ENCODE measurements at places on chromosomes 11 and 22.

DNA sequence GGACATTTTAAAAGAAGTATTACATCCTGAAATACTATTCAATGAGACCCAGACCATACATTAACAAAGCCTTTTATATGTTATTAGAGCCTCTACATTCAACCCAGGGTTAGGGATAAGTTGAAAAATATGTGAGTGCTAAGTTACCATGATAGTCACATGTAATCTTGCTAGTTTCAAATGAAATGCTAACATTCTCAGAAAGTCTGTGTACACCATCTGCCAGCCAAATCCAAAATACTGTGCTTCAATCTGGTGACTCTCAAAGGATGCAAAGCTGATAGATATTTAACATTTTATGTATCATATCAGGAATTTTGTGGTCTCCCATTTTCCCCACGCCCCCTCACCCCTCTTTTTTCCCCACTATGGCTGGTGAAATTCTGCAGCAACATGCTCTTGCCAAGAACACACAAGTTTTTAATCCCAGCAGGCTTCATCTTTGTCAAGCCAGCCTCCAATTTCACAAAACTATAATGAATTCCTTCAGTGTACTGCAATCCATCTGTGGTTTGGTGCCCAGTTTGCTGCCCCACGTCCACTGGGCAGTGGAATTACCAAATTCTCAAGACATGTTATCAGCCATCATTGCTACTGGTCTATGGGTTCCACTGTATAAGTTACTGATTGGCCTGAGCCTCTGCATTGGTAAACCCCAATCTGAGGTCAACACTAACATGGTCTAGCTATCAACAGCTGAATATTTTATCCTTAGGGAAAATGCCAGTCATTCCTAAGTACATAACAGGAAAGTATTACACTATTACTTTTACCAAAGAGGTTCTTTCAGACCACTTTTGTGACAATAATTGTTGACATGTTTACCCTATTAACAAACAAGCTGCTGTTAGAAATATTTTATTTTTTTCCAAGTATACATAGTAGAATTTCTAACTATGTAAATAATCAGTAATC lies 1.5 kb upstream of the PICALM start:
- no peak for DNase-seq

DNA sequence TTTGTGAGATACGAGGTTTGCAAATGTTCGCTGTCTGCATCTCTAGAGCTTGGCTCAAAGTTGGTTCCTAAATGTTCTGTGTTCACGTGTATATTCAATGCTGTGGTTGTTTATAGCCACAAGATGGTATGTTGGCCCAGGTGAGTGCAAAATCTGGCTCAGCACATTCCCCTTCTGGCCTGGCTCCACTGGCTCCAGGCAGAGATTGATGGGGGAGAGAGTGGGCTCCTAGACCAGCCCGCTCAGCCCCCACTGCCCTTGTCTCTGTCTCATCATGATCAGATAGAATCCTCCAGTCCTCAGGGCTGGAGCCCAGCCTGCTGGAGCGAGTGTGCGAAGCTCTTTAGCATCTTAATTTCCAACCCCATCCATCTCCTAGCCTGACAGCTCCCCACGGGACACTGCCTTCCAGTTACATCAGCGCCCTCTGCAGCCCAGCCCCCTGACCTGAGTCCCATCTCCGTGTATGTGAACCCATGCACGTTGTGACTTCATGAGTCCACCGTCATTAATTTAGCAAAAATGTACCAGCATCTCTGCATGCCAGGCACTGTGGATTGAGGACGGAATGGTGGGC lies 2.0 kb downstream of the P2RX3 start:
- no peak for DNase-seq

GRCh38 chr11:102457056-102457677 lies 4.6 kb upstream of the TMEM123 start:
- no peak for DNase-seq

- no peak for DNase-seq
These were observed 82.7 kb downstream of the FBLN1 start for GRCh38 chr22:45585437-45585755.
